Adrenal gland (tissue), 19 donors: ENCODE measurements at places on chromosomes 3 and 15. TPM values are rescaled to one million over a fixed set of nuclear protein-coding genes. Genes with fewer than 3 reads are reported as not detected.

GRCh38 chr3:40766396-40766795, 241.6 kb downstream of the ZNF621 start:
- H3K36me3 ChIP-seq = no peaks in the 10 kb centered on the region
- no peaks in the 10 kb centered on the region for H3K4me1 ChIP-seq
- no peak overlapping the region for H3K27ac ChIP-seq
- H3K4me3 ChIP-seq = no peak overlapping the region
- H3K27me3 ChIP-seq = no peaks in the 10 kb centered on the region

GRCh38 chr3:60313951-60314461, 937.2 kb downstream of the FHIT start:
- DNase-seq = no peak
- no peaks in the 10 kb centered on the region for H3K36me3 ChIP-seq
- H3K27ac ChIP-seq = no peak overlapping the region
- H3K4me1 ChIP-seq = no peaks in the 10 kb centered on the region
- no peaks in the 10 kb centered on the region for H3K27me3 ChIP-seq
- no peak overlapping the region for H3K4me3 ChIP-seq

DNA sequence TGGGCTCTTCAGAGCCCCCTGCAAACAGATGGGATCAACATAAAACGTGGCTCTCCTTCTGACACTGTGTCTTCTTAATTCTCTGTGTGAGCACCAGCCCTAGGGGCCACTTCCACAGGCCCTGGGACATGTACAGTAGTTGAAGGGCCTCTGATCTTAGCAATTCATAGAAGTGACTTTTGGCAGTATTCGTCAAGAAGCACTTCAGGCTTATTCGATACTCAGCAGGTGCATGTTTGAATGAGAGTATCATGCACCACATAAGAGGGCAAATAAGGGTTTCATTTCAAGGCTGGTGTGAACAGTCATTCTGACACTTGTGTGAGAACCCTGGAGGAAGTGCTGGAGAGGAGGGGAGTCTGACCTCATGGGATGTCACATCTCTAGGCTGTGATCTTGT, 113.9 kb downstream of the GABRG3 start:
- no peak overlapping the region for H3K4me3 ChIP-seq
- no peak overlapping the region for H3K27ac ChIP-seq
- no peaks in the 10 kb centered on the region for H3K27me3 ChIP-seq
- no peaks in the 10 kb centered on the region for H3K4me1 ChIP-seq
- DNase-seq = no peak

DNA sequence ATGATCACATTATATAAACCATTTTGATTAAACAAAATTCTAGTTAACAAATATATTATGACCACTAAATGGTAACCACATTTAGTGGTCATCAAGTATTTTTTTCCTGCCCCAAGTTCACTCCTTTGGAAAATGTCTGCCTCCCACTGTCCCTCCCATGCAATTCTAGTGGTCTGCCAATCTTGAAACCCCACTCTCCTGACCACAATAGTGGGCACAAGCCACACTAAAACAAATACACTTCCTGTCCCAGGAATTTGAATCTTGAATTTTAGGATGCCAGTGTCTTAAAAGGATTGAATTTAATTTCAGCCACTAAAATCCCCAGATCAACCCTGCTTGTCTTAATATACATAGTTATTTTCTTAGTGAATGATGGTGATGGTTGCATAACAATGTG, 14.0 kb upstream of the GPR156 start:
- no peak for DNase-seq
- H3K36me3 ChIP-seq = no peaks in the 10 kb centered on the region
- no peak overlapping the region for H3K4me3 ChIP-seq
- no peaks in the 10 kb centered on the region for H3K27me3 ChIP-seq

DNA sequence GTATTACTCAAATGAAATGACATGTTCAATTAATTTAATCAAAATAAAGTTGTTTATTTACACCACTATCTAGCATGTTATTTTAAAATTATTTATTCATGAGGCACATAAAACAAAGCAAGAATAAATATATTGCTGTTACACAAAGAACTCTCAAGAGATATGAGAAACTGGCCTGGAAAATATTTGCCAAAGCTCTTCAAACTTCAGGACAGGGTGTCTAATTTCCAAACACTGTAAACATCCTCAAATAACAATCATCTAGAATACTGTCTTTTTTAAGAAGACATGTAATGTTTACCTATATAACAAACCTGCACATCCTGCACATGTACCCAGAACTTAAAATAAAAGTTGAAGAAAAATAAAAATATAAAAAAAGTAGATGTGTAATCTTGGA, 876.6 kb downstream of the TUSC7 start:
- no peaks in the 10 kb centered on the region for H3K36me3 ChIP-seq
- H3K4me1 ChIP-seq = peaks cover 20% of the 10 kb centered on the region
- H3K27ac ChIP-seq = no peak overlapping the region
- no peaks in the 10 kb centered on the region for H3K27me3 ChIP-seq

DNA sequence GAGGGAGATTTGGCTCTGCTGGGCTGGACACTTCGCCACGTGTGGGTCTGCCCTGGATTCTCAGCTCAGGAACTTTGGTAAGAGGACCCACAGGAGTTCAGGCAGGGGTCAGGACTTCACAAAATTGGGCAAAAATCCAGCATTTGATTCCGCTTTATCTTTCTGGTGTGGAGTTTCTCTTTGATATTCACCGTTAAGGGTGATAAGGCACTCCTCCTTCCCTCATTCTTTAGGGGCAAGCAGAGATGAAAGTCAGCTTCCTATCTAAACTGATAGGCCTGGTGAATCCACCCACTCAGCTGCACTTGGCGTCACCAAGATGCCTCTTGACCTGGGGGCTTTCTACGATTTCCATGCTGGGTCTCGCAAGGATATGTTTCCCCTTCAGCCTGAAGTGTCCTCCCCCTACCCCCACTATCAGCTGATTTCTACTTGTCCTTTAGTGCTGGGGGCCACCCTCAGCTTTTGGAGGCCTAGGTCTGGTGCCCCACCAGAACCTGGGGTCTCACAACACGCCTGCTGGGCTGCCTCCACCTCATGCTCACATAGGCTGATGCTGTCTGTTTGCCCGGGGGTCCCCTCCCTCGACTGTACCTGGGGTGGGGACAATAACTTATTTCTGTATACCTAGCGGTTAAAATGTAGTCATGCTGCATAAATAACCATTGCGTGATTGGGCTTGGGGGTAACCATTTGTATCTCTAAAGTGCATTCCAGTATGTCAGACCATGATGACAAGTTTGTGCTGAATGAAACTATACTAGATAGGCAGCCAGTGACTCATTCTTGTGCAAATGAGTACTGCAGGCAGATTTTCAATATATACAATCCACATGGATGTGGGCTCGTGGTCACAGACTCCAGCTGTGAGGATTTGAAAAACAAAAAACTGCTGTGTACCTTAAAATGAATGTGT, 248.3 kb downstream of the ADAMTS17 start:
- H3K4me1 ChIP-seq = no peaks in the 10 kb centered on the region
- no peak overlapping the region for H3K4me3 ChIP-seq
- no peaks in the 10 kb centered on the region for H3K36me3 ChIP-seq
- no peaks in the 10 kb centered on the region for H3K27me3 ChIP-seq
- no peak for DNase-seq

DNA sequence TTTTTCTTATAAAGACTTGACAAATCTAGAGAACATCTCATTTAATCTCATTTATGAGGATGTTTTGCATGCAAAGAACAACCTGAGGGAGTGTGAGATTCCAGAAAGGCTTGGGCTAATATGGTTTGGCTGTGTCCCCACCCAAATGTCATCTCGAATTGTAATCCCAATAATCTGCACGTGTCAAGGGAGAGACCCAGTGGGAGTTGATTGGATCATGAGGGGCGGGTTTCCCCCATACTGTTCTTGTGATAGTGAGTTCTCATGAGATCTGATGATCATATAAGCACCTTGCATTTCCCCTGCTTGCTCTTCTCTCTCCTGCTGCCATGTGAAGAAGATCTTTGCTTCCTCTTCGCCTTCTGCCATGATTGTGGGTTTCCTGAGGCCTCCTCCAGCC, 103.0 kb downstream of the ZNF385D start:
- H3K27ac ChIP-seq = no peak overlapping the region
- H3K4me1 ChIP-seq = no peaks in the 10 kb centered on the region
- no peak overlapping the region for H3K4me3 ChIP-seq
- no peaks in the 10 kb centered on the region for H3K27me3 ChIP-seq
- no peaks in the 10 kb centered on the region for H3K36me3 ChIP-seq

GRCh38 chr3:144553301-144553700, 581.7 kb downstream of the DIPK2A start:
- H3K27ac ChIP-seq = no peak overlapping the region
- no peaks in the 10 kb centered on the region for H3K27me3 ChIP-seq
- DNase-seq = no peak
- H3K4me1 ChIP-seq = peaks cover 7% of the 10 kb centered on the region

- no peak overlapping the region for H3K27ac ChIP-seq
- H3K4me1 ChIP-seq = no peaks in the 10 kb centered on the region
- H3K27me3 ChIP-seq = no peaks in the 10 kb centered on the region
- peak; percentile 67 for DNase-seq
- no peak overlapping the region for H3K4me3 ChIP-seq
- H3K36me3 ChIP-seq = no peaks in the 10 kb centered on the region
Measured at GRCh38 chr15:71093054-71094024, 21.9 kb upstream of the THSD4 start.

GRCh38 chr15:89374086-89374981, 39.7 kb upstream of the POLG start:
- H3K27ac ChIP-seq = no peak overlapping the region
- H3K4me3 ChIP-seq = no peak overlapping the region
- H3K27me3 ChIP-seq = peaks cover 93% of the 10 kb centered on the region
- no peaks in the 10 kb centered on the region for H3K4me1 ChIP-seq
- no peak for DNase-seq

The TGM4 gene
- total RNA-seq = not detected

The GP5 gene
- total RNA-seq = not detected

The TUSC7 gene
- not detected for total RNA-seq

The LSAMP gene
- total RNA-seq = 23.9 TPM

The SPATA12 gene
- total RNA-seq = not detected

The EAF2 gene
- 6.1 TPM for total RNA-seq

The AMOTL2 gene
- total RNA-seq = 27.9 TPM

The DPPA4 gene
- total RNA-seq = not detected
